ENCODE measurements at places on chromosomes 11 and 22.

DNA sequence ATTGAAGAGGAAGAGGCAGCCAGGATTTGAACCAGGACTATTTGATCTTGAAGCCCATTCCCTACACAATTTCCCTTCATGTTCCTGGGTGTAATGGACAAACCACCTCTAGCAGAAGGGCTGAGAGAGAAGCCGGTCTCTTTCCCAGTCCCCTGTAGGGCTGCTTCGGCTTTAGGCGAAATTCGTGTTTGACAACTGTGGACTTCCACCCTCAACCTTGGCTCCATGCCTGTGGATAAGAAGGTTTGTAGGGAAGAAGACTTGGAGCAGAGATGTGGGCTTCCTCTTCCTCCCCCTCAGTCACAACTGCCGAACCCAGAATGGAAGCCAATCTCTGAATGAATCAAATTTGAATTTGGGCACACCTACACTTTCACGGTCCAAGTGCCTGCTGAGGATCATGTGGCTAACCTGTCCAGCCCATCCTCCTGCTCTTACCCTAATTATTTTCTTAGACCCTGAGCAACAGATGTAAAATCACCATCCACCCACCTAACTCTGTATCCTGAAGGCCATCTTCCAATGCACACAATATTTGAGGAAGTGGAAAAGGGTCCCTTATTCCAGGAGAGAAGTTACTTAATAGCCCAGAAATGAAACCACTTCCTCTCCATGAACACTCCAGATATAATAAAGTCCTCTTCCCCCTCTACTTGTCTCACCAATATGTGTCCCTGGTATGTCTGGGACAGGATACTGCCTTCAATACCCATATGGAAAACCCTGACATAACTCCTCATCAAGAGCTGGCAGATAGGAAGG lies 10.1 kb upstream of the SCN2B start:
- DNase-seq, result no peak

GRCh38 chr11:85779956-85780640 lies 30.8 kb downstream of the SYTL2 start:
- no peak for DNase-seq

DNA sequence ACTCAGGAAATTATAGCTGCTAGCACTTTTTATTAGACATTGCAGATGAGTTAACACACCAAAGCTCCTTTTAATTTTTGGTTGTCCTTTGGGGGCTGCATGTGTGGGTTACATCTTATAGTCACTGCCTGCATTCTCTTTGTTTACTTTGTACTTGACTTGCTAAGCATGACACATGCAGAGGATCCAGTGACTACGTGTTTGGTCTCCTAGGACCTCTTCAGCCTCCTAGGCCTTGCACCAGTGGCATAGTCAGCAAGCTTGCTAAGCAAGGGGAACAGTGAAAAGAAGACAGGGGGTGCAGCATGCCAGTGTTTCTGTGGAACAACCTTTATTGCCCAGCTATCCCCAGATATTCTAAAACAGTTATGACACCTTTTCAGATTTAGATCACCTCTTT lies 108.2 kb downstream of the PAX6 start:
- no peak for DNase-seq

- no peak for DNase-seq
Measured at GRCh38 chr22:19841641-19842392, 12.9 kb downstream of the GNB1L start.

DNA sequence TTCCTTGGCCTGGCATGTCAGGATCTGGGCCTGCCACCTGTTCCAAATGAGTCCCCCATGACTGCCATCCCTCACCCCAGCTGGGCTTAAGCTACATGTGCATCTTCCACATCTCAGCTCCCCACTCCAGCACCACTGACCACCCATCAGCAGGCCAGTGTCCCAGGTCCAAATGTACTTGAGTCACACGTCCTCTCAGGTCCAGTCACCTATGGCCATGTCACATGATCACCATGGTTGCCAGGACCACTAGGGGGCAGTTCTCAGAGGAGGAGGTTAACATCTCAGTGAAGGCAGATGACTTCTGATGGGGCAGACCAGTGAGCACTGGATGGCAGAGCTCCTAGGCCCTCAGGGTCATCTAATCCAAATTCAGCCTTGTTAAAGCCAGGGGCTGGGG lies 41.9 kb upstream of the WNT11 start:
- no peak for DNase-seq

DNA sequence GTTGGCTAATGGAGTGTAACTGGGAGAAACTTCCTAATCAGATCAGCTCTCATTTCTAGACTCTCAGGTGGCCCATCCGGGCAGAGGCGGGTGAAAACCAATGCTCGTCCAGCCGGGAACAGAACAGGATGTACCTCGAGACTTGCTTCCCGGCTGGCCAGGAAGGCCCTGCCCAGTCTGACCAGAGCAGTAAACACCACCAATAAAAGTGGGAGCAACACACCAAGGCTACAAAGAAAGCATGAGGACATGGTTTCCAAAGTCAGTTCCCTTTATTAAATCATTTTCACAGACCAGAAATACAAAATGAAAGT lies 940 bp upstream of the TNKS1BP1 start:
- no peak for DNase-seq

- DNase-seq, result no peak
Measured at GRCh38 chr11:3165152-3165705, at the start of gene OSBPL5. TSS of gene OSBPL5 (minus strand) at chr11:3165310. CDS start at chr11:3129148, 36,162 bp downstream.

- DNase-seq, result no peak
Measured at GRCh38 chr22:38325587-38325986, 8.4 kb upstream of the CSNK1E start.

DNA sequence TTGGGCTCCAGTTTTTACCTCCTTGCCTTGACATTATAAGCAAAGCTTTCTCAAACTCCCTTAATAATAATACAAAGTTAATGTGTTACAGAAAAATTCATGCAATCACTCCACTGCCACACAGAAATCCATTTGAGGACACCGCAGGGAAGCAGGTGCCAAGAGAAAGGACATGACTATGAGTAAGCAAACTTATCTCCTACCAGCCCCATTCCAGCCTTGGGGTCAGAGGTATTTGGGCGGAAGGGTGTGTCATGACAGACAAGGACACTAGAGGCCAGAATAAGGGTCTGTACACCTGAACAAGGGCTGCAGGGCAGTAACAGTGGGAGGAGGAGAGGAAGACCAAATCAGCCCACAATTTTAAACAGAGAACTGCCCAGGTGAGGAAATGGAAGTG lies 5.9 kb downstream of the GNG3 start:
- DNase-seq, result no peak

- DNase-seq, result no peak
Measured at GRCh38 chr22:47165338-47166032, 403.0 kb downstream of the TBC1D22A start.

GRCh38 chr11:103170865-103171264 lies 61.6 kb downstream of the DYNC2H1 start:
- no peak for DNase-seq

GRCh38 chr22:30941363-30941740 lies 27.2 kb downstream of the MORC2 start:
- DNase-seq, result no peak

GRCh38 chr22:49462795-49463194 lies 364.9 kb downstream of the BRD1 start:
- no peak for DNase-seq

DNA sequence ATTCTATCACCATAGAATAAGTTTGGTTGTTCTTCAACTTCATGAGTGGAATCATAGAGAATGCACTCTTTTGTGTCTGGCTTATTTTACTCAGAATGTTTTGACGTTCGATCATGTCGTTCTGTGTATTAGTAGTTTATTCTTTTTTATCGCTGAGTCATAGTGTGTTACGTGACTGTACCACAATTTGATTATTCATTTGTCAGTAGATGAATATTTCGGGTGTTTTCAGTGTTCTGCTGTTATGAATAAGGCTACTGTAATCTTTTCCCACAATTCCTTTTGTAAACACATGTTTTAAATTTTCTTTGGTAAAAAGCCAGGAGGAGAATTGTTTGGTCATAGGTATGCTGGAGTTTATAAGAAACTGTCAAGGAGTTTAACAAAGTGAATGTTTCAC lies 279.9 kb upstream of the B3GAT1 start:
- DNase-seq, result no peak

DNA sequence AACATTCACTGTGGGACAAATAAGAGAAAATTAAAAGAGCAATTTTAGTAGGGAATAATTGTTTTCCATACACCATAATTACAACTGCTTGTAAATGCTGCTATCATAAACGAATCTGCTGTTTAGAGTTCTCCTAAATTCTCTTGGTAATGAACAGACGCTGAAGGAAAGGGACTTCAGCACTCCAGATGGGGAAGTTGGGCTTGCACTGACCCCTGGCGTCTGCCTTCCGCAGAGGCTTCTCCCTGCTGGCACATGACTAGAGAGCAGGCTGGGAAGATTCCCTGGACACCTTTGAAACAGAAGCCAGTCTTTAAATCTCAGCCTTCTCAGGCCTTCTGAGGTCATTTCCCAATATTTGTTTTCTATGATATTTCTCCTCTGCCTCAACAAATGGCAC lies 84.1 kb downstream of the NXPE2 start:
- no peak for DNase-seq

- no peak for DNase-seq
Measured at GRCh38 chr22:20254975-20255946, 12.9 kb downstream of the RTN4R start.

- no peak for DNase-seq
Measured at GRCh38 chr11:133118563-133119268, 413.6 kb downstream of the OPCML start.

DNA sequence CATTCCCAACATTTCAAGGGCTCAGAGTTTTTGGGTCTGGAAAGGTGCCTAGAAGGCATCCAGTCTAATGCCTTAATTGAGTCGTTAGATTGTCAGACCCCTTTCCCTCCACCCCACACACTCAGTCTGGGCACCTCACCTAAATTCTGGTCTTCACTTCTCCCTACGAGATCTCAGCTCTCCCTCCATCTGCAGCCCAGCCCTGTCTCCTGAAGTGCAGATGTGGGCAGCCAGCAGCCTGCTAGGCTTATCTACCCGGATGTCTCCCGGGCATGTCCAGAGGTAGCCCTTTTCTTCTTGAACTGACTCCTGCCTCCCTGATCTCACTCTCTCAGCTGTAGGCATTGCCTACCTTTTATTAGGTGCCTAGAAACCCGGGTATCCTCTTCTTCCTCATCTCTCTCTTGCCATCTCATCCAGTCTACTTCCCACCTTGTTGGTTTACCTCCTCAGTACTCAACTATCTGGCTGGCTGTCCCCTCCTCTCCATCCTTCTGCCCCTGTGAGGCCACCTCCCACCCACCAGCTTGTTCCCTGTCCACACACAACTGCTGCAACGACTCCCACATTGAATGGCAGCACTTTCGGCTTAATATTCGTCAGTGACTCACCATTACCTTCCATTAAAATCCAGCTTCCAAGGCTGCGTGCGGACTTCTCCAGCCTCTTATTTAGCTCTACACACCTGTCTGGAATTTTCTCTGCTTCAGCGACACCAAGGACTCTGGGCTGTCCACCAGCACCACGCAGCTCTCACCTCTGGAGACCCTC lies 6.2 kb downstream of the SEPTIN3 start:
- DNase-seq, result no peak

GRCh38 chr11:79151396-79151795 lies 289.4 kb downstream of the TENM4 start:
- no peak for DNase-seq

DNA sequence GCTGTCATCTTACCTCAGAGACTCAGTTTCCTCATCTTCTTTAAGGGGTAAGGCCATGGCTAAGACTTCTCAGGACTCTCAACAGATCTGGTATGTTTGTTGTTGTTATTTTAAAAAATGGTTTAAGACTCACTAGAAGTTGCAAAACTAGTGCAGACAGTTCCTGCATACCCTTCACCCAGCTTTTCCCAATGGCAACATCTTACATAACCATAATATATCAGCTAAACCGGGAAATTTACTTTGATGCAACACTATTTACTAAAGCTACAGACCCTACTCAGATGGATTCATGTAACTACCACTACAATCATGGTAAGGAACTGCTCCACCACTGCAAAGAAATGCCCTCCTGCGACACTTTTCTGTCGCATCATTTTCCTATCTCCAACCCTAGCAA lies 20.4 kb downstream of the LGR4 start:
- no peak for DNase-seq

DNA sequence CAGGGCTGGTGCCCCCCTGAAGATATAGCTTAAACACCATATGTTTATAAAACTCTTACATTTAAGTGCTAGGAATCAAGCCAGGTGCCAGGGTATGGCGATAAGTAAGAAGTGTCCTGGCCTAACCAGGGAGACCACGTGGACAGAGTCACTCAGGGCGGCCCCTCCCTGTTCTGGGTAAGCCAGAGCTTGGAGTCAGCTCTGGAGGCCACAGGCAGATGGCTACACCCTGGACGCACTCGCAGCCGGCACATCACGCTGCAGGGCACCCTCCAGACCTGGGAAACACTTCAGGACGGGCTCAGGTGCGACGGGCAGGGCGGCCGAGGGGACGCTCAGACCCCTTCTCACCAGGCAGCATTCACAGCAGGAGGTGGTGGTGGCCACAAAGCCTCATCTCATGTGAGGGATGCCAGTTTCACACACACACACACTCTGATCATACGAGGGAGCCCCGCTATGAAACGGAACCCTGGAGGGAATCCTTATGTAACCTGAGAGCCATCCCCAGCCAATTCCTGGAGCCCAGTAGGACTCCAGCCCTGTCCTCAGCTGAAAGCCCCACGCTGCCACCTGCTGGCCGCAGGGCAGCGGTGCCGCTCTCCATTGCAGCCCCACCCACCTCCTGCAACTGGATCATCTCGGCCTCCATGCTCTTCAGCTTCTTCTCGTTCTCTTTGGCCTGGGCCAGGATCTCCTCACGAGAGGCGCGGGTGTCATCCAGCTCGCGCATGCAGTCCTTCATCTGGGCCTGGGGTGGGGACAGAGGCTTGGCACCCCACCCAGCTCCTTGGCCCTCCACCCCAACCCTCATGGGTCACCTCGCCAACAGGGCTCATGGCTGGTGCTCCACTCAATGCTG lies 33.4 kb downstream of the APOL1 start:
- DNase-seq, result peak; percentile 33

DNA sequence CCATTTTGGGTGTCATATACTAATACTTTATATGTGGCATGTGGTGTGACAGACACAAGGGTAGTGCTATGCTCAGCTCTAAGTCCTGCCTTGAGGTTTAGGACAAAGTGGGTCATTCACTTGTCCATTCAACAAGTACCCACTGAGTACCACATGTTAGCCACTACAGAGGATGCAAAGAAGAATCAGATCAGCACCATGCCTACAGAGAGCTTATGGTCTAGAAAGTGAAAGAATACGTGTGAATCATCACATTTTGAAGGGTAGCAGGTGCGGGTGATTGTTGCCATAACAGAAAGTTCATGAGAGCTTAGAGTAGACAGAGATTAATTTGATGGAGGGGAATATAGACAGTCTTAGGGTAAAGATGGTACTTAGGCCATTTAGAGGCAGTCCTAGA lies 18.3 kb downstream of the CLMP start:
- DNase-seq, result no peak

GRCh38 chr11:129061492-129062230 lies 119.0 kb upstream of the TP53AIP1 start:
- DNase-seq, result no peak

All from stimulated activated naive B cell treated with anti-CD40 and anti-IgM and Interleukin-4, amounts not matched to agents 10 μg/mL and 1 μg/mL and 100 μg/mL, for 72 hours (primary cell).